ENCODE measurements at places on chromosomes 6 and 20.
A peak's percentile ranks its signal among the peaks of the same experiment; 100 is the strongest.

DNA sequence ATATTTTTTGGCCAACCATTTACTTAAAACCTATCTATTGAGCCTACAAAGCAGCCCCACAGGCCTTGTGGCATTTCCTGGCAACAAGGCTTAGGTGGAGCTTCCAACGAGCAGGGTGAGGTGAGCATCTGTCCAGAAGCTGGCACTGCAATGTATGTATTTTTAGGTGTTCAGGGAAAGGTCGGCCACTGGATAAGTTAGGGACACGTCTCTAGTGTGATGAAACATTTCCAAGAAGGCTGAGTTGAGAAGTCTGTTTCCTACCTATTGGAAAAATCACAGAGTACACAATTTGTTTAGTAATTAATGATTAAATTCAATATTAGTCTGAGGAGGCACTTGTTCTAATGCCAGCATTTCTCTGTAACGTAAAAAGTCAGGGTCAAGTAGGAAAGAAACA lies 17.8 kb upstream of the RCAN2 start:
- DNase-seq = no peak

DNA sequence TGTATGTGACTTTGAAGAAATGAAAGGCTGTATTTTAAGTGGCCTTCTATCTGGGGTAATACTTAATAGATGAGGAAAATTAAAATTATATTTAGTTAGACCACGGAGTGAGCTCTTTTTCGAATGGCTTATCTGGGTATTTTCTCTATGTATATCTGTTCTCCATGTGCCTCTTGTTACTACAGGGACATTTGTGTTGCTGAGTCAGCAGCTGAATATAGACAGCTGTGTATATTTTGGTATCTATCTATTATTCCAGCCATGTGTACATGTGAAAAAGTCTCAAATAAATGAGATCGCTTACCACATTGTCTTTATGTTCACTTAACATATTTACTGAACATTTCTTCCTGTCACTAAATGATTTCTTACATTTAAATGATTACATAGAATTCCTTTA lies 57.2 kb downstream of the TMEM200A start:
- no peak for DNase-seq

- DNase-seq = peak; percentile 1
Observed at GRCh38 chr20:11459090-11459890, 458.4 kb upstream of the BTBD3 start.

DNA sequence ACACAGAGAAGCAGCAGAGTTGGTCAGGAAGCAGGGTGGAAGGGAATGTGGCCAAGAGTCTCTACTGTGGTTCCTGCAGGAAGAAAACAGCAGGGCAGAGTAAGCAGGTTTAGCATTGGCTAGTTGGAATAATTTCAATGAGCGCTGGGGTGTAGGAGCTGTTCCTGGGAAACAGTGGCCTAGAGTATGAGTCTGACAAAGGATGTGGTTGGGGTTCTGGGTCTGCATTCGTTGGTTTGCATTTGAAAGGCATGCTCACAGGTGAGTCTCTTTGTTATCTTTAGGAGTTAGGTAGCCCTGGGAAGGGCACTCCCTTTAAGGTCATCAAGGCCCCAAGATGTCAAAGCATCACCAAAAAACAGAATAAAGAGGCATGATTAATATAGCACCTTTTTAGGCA lies 911.6 kb upstream of the SLC35B3 start:
- no peak for DNase-seq

DNA sequence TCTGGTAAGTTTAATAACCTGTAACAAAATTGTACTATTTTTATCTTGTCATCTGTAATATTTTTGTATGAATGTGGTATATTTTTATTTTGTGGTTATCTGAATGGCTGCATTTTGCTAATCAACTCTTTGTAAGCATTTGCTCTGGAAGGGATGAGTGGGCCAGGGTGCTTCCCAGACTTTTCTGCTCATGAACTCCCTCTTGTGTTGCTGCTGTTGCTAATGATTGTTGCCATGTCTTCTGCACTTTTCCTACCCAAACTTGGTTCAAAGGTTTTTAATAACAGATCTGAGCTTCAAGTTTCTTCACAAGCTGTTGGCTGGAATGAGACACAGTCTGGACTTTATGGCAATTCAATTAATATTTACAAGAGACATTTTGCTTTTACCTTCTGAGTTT lies 1005.7 kb downstream of the HACE1 start:
- DNase-seq = no peak

- peak; percentile 62 for DNase-seq
Observed at GRCh38 chr6:36724514-36725390, 27.1 kb downstream of the RAB44 start.

DNA sequence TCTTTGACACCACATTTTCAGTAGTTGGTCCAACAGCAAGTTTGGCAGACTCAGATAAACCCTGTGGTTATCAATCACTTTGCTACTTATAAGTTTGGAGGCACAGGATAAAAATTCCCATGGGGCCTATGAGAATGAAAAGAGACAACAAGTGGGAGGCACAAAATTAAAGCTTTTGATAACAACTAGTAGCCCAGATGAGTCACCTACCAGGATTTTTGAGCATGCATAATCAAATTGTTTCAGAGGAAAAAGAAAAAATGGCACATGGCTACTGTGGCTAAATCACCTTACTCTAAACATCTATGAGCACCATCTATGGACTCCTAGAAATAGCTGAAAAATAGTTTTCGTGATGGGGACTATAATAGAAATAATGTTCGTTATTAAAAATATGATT lies 40.8 kb upstream of the BMP5 start:
- no peak for DNase-seq

GRCh38 chr6:25175681-25176080 lies 103.5 kb upstream of the CARMIL1 start:
- DNase-seq = no peak

DNA sequence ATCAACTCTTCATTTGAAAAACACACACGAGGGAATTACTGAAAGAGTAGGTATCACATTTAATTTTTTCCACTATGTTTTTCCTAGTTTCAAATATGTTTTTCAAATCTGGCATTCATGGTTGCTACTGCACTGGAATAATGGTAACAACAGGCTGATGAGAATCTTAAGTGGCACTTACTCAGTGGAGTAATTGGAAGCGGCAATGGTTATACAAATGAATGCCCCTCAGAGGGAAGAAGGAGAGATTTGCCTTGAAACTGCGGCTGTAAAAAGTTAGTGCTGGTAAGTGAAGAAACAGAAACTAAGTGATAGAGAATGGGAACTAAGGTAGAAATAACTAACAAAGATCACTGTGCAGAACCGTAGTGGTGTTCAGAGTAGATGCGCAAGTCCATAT lies 41.0 kb upstream of the PDE7B start:
- DNase-seq = no peak

GRCh38 chr20:52340036-52340634 lies 148.6 kb upstream of the ZFP64 start:
- peak; percentile 1 for DNase-seq

DNA sequence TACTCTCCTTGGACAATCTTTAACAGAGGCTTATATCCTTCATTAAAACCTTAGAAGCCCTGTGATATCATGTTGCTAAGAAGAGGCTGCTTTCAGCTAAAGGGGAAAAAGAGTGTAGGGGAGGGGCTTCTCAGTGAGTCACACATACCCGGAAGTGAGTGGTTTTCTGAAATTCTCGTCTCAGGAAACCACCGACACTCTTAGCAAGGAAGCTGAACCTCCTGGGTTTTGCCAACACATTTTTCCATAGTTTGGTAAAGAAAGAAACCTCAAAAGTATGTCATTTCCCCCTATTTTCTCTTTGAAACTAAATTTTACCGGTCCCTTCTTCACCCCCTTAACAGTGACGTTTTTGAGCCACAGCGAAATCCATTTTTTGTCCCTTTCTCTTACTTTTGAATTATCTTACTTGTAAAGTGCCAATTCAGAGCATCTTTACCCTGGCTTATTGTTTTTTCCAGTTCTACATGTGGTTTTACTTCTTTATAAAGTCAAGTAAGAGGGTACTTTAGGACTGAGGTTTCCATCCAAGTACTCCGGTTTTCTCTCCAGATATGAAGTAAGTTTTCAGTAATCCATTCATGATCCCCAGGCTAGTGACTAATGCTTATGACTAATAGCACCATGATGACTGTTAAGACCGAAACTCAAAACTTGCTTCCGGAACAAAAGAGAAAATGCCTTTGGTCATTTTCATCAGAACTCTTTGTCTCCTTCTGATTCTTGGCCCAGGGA lies 219.3 kb downstream of the ARHGAP18 start:
- DNase-seq = peak; percentile 69
